ENCODE measurements at places on chromosomes 7 and 10. TPM values are rescaled to one million over a fixed set of nuclear protein-coding genes. Genes with fewer than 3 reads are reported as not detected.

GRCh38 chr10:129769381-129770116 is 194.5 kb downstream of the EBF3 start:
- no peak for DNase-seq

GRCh38 chr7:152600266-152600665 is 75.7 kb downstream of the XRCC2 start:
- no peak for DNase-seq

DNA sequence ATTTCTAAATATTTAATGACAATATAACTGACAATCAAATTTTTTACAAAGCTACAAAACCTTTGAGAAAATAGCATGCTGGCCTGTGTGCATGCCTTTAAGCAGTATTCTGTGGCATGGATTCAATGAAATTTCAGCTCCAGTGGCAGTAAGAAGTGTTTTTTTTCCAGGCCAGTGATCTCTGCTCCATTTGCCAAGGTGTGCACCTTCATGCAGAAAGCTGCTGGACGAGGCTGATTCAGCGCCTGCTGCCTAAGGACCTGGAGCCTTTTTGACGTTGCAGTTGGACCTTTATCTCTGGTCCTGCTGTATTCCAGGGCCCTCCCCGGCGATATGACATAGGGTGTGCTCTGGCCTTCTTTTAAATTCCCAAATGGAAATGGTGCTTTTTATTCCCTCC is 26.6 kb downstream of the VWC2 start:
- DNase-seq: no peak

GRCh38 chr10:75358835-75359421 is 42.6 kb downstream of the ZNF503 start:
- DNase-seq: no peak

- DNase-seq: peak; percentile 77
These were observed 275.4 kb downstream of the PARD3 start for GRCh38 chr10:34539533-34540315.

DNA sequence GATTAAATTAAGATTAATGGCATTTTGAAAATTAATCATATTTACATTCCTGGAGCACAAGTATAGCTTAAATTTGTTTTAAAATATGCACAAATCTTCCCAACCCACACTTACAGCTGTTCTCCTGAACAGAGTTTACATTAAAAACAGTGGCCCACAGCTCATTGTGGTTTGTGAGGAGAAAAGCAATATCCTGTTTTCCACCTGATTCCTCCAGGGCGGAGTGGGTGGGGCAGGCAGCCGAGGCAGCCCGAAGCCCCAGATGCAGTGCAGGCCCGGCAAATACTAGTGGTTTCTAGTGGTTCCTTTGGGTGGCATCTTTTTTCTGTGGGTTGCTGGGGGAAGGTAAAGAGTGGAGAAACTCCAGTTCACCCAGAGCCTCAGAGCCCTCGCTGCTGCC is 280.8 kb downstream of the ARHGAP12 start:
- DNase-seq: no peak

NAT16 gene
- not detected for total RNA-seq

RHOBTB1 gene
- 22.8 TPM for total RNA-seq

- no peak for DNase-seq
These were observed 9.3 kb downstream of the OSBPL3 start for GRCh38 chr7:24970676-24971075.

- DNase-seq: no peak
These were observed 22.9 kb downstream of the PDGFA start for GRCh38 chr7:496528-497295.

DNA sequence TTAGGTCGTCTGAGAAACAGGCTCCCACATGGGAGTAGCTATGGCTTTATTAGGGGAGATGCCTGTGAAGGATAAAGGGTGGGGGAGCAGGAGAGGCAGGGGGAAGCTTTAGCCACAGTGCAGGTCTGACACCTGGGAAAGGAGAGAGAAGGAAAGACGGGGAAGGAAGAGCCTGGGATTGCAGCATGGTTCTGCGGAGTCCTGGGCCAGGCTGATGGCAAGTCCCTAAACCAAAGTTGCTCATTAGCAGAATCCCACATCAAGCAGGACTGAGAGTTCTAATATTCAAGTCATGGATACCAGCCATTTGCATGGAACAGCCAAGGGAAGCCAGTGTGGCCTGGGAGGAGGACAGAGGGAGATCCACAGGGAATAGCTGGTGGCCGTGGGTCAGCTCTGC is 414.8 kb downstream of the RPS24 start:
- no peak for DNase-seq

GRCh38 chr10:111579473-111579872 is 502.6 kb downstream of the ADRA2A start:
- DNase-seq: no peak

GRCh38 chr10:97050956-97051496 is 134.7 kb downstream of the SLIT1 start:
- DNase-seq: no peak

GATA3 gene
- total RNA-seq: 16.0 TPM

GRCh38 chr7:114432703-114433102 is 18.1 kb downstream of the FOXP2 start:
- DNase-seq: no peak

DNA sequence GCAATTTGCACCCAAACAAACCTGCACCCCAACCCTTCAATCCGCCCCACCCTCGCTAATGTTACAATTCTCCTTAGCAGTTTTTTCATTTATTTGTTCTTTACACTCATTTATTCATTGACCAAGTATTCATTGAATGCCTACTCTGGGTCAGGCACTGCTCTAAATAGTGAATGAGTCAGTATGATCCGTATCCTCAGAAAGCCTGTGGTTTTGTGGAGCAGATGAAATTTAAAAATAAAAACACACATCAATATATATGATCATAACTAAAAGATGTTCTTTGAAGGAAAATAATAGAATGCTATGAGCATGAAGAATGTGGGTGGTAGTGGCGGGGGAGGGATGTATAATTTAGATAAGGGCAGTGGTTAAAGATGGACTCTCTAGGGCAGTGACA is 13.3 kb downstream of the IFIT5 start:
- DNase-seq: no peak

DNA sequence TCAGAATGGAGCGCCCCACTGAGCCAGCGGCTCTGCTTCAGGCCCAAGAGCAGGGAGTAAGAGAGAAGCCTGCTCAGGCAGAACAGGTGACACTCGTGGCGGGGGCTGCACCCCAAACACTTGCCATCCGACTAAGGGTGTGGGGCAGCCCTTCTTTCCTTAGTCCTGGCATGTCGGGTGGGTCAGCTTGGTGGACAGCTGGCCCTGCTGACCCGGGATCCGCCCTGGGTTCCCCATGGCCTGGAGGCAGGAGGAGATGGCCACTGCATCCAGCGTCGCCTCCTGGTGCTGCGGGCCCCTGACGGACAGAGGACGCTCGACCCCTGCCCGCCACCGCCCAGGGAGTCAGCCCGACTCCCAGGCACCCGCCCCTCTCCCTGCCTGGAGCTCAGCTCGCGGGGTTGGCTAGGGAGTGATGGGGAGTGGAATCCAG is 1.2 kb upstream of the PAOX start:
- DNase-seq: no peak

GRCh38 chr10:103960103-103960502 is 6.8 kb upstream of the SLK start:
- no peak for DNase-seq

ABCA13 gene
- total RNA-seq: 5.6 TPM

DNA sequence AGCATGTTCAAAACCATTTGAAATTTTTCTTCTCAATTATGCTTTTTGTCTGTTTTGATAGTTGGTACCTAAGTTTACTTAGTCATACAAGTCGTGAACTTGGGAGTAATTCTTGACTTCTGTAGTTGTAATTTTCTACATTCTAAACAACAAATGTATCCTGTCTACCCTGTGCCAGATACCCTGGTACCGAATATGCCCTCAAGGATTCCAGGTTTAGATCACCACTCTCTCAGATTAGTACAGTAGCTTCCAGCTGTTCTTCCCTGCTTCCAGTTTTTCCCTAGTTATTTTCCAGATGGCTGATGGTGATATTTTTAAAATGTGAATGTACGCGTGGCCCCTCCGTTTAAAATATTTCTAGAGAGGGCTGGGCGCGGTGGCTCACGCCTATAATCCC is 6.5 kb downstream of the STAM start:
- DNase-seq: no peak

SFRP4 gene
- 5.0 TPM for total RNA-seq

- DNase-seq: no peak
These were observed 49.7 kb downstream of the TMEM178B start for GRCh38 chr7:141123522-141123921.

DNA sequence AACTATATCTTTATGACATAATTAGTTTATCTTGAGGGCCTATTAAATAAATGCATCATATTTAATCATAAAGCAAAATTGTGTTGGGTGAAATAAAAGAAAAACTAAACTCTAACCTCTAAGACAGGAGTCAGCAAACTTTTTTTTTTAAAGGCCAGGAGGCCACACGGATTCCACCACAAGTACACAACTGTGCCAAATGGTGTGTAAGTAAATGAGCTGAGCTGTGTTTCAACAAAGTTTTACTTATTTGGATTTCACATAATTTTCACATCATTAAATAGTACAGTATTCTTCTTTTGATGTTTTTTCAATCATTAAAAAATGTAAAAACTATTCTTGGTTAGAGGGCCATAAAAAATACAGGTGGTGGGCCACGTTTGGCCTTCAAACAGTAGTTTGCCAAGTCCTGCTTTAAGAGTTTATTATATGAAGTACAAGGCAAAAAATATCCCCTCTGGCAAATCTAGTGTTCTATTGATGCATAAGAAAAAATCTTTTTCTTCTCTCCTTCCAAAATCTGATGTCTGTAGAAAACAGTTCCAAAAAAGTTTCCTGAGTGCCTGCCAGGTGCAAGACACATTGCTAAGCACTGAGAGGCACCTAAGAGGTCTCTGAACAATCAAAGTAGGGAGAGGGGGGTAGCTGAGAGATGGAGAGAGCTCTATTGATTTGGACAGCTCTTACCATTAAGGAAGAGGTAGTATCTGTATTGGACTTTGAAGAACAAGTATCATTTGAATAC is 26.5 kb upstream of the SPOCK2 start:
- no peak for DNase-seq

GRCh38 chr10:76303682-76304316 is 872.4 kb downstream of the LRMDA start:
- peak; percentile 81 for DNase-seq

GRCh38 chr7:29019387-29019786 is 61.3 kb upstream of the TRIL start:
- no peak for DNase-seq

- no peak for DNase-seq
These were observed 47.4 kb downstream of the GPR37 start for GRCh38 chr7:124718032-124718766.

DNA sequence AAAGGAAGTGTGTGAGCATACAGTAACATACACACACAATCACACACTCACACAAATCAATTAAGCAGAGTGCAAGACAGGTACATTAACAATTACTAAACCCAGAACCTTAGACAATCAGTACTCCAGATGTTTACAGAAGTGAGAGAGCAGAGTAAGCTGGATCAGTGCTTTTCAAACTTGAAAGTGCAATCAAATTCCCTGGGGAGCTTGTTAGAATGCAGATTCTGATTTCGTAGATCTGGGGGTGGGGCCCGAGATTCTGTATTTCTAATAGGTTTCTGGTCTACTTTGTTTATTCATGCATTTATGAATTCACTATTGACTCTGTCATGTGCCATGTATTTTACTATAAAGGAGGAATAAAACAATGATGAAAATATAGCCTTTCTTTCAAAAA is 179.6 kb upstream of the PHYHIPL start:
- no peak for DNase-seq

CD36 gene
- 589 TPM for total RNA-seq

DNA sequence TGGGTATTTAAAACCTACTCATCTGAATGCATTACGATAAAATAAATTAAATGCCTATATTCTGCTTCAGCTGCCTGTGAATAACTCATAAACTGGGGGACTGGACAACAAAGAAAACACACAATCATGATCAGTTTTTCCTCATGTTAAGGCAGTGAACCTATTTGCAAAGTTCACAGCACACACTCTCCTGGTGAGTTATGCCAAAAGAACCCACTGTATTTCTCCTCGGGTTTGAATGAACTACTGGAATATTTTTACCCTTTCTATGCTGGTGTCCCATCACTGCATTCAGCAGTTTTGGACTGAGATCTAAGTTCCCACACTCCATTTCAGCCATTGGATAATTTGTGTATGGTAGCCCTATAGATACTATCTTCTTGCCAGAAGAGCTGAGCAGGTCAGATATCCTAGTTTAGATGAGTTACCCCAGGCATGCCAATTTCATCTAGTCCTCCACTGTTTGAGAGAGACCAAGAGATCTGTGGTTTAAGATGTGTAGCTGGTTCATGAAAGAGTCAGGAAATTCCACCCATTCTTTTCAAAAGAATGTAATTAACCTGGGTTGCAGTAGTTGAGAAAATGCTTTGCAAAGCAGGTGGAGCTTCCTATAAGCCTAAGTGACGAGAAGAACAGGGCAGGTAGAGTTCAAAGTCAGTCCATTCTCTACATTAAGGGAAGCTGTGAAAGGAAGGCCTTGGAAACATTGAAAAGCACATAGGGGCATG is 101.7 kb downstream of the PLXDC2 start:
- no peak for DNase-seq

PLEKHS1 gene
- total RNA-seq: not detected

DNA sequence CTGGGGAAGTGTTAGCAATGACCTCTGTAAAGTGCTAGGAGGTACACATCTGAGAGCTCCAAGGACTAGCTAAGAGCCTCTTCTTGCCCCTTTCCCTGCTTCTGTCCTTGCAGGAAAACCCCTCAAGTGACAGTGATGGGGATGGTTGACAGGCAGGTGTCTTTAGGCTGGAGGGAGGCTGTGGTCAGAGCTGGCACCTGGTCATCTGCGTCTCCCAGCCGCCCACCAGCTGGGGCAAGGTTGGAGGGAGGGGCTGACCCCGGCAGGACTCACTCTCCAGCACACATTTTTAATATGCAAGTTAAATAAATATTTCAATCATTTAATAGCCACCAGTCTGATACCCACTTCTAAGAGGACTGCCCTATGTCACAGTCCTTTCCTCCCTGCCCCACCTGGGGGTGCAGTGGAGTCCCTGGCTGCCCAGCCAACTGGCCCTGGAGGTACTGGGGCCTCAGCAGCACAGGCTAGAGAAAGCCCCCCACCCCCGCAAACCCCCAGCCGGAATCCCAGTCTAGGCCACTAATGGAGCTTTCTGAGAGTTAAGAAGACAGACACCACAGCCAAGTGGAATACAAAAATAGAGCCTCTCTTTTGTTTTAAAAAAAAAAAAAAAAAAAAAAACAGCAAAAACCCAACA is 6.3 kb downstream of the FGF8 start:
- no peak for DNase-seq

- DNase-seq: no peak
These were observed 35.4 kb upstream of the CDK14 start for GRCh38 chr7:90560730-90561129.

DNA sequence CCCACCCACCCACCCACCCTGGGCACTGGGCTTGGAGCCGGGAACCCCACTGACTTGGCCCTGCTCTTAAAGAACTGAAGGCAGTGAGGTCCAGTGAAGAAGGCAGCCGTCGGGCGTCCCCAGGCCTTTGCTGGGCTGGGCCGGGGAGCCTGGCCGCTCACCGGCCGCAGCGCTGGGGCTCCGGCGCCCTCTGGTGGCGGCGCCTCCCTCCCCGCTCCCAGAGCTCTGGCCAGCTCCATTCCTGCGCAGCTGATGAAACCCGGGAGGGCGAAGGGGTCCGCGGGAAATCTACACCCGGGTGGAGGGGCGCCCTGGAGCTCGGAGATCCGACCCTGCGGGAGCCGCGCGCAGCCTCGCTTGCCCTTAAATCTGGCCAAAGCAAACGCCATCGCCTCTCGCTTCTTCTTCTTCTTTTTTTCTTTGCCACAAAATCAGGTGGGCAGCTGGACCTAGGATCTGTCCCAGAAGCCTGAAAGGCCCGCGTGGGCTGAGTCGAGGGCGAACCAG is 1.7 kb upstream of the CXCL12 start:
- peak; percentile 43 for DNase-seq

CPED1 gene
- total RNA-seq: 25.8 TPM

TDRD1 gene
- total RNA-seq: 0.20 TPM
